SK-N-SH (cell line): ENCODE measurements at places on chromosomes 6 and 20. TPM values are rescaled to one million over a fixed set of nuclear protein-coding genes. Genes with fewer than 3 reads are reported as not detected.

Gene PKIB
- 0.30 and 0.32 TPM in 2 replicates for polyA plus RNA-seq

- no peak for DNase-seq
These were observed 19.6 kb downstream of the SLC22A2 start for GRCh38 chr6:160238761-160239751.

DNA sequence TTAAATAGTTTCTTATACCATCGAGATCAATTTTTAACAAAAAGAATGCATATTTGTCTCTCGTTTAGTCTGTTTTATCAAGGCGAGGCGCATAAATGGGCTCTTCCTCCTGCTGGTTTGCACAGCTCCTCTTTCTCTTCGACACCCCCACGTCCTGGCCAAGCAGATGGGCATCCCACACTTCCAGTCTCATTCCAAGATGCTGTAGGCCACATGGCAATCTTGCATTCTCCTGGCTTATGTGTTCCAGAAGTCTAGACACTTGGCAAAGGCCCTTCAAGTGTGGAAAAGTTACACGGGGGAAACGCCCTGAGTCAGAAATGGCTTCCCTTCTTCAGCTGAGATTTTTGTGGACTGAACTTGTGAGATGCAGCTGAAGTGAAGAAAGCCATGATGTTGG lies 447.1 kb downstream of the QKI start:
- DNase-seq: no peak

GRCh38 chr6:11241793-11242201 lies 9.3 kb upstream of the NEDD9 start:
- no peak for DNase-seq

- DNase-seq: no peak
These were observed 24.1 kb upstream of the ARFGEF2 start for GRCh38 chr20:48897305-48898010.

- DNase-seq: no peak
These were observed 90.0 kb upstream of the GRIK2 start for GRCh38 chr6:101303495-101303894.

Gene SIRT5
- polyA plus RNA-seq: 6.7 and 9.0 TPM in 2 replicates

- no peak for DNase-seq
These were observed 317.8 kb upstream of the SULF2 start for GRCh38 chr20:48102931-48103660.

- no peak for DNase-seq
These were observed 228.1 kb upstream of the CST7 start for GRCh38 chr20:24720957-24721356.

Gene GSTA2
- polyA plus RNA-seq: not detected in 2 replicates

- DNase-seq: no peak
These were observed 93.9 kb downstream of the CD2AP start for GRCh38 chr6:47571488-47571887.

Gene TMEM151B
- 0.05 and 0.10 TPM in 2 replicates for polyA plus RNA-seq

DNA sequence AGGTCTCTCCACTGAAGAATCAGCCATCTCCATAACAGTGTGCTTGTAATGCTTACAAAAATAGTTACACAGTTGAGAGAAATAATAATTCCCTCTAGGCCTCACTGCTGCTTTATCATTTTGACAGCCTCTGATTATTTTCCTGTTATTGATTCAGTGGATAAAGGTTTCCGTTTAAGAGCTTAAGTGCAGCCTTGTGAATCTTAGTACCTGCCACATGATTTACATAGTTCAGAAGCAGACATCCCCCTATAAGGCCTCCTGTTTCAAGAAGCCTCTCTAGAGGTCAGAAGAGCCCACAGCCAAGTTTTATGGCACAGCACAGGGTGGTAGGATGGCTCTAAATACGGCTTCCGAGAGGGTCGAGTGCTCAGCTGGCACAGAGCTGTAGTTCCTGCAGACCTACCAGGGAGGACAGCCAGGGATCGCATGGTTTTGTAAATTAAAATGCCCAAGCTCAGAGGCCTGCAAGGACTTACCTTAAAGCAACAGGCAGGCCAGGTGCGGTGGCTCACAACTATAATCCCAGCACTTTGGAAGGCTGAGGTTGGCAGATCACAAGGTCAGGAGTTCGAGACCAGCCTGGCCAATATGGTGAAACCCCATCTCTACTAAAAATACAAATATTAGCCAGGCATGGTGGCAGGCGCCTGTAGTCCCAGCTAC lies 17.6 kb upstream of the PYGB start:
- no peak for DNase-seq

Gene CDSN
- polyA plus RNA-seq: 0.02 TPM in 1 of 2 replicates, not detected in the other

DNA sequence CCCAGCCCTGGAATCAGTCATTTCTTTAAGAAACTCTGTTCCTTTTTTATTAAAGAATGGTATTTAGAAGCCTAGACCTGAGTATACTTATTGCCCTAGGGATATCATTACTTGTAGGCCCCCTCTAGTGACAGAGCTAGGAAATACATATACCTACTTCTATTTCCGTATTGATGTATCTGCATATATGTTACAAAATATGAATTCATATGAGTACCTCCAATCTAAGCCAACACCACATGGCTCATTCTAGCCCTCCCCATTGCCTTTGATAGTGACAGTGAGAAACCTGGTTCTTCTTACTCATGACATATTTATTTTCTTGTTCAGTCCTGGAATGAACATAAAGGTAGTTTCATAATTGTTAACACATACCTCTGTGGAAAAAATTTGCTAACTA lies 137.2 kb downstream of the FARS2 start:
- peak; percentile 25 for DNase-seq

Gene KIF25
- polyA plus RNA-seq: not detected in 2 replicates

DNA sequence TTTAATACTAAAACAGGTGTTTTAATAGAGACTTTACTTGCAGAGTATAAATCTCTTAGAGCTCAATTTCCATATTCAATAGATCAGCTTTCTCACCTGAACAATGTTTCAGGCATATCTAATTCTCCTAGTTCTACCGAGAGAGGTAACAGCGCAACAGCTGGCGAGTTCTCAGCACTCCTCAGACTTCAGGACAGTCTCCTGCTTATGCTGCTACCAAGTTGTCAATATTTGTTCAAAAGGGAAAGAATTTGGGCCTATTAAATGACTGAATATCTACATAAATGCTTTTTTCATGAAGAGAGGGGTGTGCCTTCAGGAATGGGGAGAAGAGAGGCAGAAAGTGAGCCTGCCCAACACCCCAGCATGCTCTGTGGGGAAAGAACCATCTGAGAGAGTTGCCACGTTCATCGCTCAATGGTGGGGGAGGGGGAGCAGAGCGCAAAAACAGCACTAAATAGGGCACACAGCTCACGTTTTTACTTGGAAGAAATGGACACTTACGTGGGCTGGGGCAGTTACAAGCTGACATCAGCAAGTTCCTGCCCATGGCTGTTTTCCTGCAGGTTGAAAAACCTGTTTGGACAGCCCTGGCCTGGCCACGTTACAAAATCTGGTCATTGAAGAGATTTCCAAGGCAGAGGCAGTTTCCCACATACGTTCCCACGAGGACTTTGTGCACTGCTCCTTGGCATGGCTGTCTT lies 38.0 kb downstream of the EZR start:
- no peak for DNase-seq

- no peak for DNase-seq
These were observed 26.6 kb downstream of the YTHDF1 start for GRCh38 chr20:63189322-63189642.

DNA sequence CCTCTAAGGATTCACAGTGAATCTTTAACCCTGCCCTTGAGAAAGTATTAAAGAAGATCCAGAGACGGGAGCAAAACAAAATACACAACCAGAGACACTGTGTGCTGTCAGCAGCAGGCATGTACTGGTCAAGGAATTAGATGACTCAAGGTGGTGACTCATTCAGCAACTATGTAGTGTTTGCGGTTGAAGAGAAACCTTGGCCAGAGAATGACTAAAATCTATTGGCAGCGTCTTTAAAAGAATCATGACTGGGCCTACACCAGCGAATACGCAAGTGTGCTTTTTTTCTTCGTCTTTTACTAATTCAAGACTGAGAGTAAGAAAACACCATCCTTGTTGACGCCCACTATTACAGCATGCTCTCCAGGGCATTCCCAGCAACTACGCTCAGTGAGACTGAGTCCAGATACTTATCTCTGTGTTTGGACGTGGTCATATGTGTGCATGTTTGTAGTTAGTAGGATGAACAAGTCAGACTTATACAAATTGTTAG lies 72.4 kb upstream of the BACH2 start:
- no peak for DNase-seq

Gene OPRM1
- 0.15 and 1.0 TPM in 2 replicates for polyA plus RNA-seq

DNA sequence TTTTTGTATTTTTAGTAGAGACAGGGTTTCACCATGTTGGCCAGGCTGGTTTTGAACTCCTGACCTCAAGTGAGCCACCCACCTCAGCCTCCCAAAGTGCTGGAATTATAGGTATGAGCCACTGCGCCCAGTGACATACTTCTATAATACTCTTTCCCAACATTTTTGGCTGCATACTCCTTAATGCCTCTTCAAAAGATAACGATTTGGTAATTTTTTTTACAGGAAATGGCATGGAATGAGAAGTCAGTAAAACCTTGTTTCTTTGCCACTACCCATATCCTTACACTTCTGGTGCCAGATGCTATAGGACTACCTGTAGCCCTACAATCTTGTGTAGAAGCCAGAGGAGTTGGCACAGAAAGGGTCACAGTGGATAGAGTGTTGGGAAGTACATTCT lies 41.4 kb upstream of the SGK1 start:
- no peak for DNase-seq

Gene HLA-G
- not detected in 2 replicates for polyA plus RNA-seq

DNA sequence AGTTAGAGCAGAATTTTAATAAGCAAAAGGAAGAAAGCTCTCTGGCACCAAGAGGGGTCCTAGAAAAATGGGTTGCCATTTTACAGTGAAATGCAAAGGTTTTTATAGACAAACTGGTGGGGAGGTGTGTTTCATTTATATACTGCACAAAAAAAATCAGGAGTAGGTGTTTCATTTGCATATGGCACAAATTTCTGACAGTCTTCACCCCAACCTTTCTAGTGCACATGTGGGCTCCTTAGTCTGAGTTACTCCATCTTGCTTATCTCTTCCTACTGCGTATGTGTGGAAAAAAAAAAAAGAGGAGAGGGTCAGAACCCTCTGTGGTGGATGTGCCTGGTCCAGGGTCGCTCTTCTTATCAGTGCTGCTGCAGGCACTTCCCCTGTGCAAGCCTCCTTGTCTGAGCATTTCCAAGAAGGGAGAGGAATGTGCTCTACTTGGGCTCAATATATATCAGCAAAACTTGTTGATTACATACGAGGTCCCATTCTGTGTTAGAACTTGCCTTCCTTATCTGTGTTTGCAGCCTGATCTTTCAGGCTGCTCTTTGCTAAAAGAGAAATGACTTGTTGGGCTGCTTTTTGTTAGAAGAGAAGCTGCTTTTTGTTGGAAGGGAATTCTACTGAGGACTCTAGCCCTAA lies 59.0 kb upstream of the MRAP2 start:
- DNase-seq: no peak

- no peak for DNase-seq
These were observed 89.7 kb upstream of the RNF217 start for GRCh38 chr6:124872361-124873065.

Gene B4GALT5
- 35.1 and 40.5 TPM in 2 replicates for polyA plus RNA-seq

- DNase-seq: no peak
These were observed 146.9 kb upstream of the VGLL2 start for GRCh38 chr6:117118490-117118889.

GRCh38 chr6:47752801-47753200 lies 29.0 kb upstream of the OPN5 start:
- no peak for DNase-seq

- peak; percentile 89 for DNase-seq
These were observed 15.8 kb downstream of the AARS2 start for GRCh38 chr6:44297063-44298038.

Gene TPD52L2
- 137 and 161 TPM in 2 replicates for polyA plus RNA-seq

Gene LHFPL5
- not detected in 2 replicates for polyA plus RNA-seq

- no peak for DNase-seq
These were observed 73.2 kb downstream of the INSM1 start for GRCh38 chr20:20440886-20441658.

- DNase-seq: no peak
These were observed 31.9 kb downstream of the WDR27 start for GRCh38 chr6:169669889-169670288.

Gene TFAP2B
- 1.1 and 2.9 TPM in 2 replicates for polyA plus RNA-seq

DNA sequence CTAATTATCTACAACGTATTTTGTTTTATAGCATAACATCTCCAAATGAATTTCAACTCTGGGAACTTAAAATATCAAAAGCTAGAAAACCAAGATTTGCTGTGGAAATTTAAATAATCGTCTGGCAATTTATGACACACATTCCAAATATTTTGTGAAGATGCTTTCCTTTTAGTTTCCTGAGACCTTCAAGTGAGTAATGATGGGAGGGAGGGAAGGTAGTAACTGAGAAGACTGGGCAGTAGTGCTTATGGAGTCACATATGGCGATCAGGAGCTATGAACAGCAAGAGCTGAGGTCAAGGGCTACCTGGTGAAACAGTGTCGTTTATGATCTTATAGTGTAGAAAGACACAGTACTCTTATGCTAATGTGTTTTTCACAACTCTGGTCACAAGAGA lies 178.2 kb upstream of the THEMIS start:
- no peak for DNase-seq

Gene RBPJL
- not detected in 2 replicates for polyA plus RNA-seq

Gene CPNE5
- polyA plus RNA-seq: 0.30 and 0.47 TPM in 2 replicates

DNA sequence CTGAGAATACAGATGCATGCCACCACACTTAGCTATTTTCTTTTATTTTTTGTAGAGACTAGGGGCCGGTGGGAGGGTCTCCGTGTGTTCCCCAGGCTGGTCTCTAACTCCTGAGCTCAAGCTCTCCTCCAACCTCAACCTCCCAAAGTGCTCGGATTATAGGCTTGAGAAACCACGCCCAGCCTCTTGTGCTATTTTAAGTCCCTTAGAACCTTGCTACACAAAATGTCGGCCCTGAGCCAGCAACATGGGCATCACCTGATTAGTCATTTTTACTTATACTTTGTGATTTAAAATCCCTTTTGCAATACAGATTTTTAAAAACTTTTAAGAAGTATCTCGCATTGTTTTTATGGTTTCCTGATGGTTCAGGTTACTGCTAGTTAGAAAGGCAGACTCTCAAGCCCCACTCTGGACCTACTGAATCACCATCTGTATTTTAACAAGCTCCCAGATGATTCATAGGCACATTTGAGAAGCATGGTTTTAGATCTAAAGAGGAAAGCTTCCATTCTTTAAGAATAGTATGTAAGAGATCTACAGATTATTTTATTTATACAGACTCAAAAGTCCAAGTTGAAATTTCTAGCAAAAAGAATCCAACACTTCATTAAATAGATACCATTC lies 186.3 kb downstream of the PTPRT start:
- DNase-seq: no peak

GRCh38 chr20:19947611-19948264 lies 69.4 kb upstream of the NAA20 start:
- no peak for DNase-seq

DNA sequence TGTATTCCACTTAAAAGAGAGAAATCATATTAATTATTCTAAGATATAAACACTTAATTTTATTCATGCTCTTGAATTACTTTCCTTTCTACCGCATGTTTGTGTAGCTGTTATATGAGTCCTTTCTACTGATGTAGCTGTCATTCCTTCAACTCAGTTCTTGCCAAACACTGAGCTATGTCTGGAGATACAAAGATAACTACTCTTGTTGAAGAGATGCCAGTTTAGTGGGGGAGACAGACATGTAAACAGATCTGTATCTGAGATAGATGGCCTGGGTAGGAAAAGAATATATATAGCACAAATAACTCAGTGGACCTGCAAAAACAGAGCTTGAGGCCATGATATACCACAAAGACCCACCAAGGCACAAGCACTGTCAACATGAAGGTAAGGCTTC lies 157.3 kb downstream of the BTBD9 start:
- DNase-seq: peak; percentile 18

GRCh38 chr6:9732056-9732455 lies 682.8 kb downstream of the TFAP2A start:
- no peak for DNase-seq

GRCh38 chr6:41576667-41577066 lies 30.5 kb downstream of the FOXP4 start:
- DNase-seq: no peak

GRCh38 chr6:122619309-122619708 lies 9.1 kb downstream of the PKIB start:
- no peak for DNase-seq
